ENCODE measurements at places on chromosomes 2 and 18.

- no peak for DNase-seq
Observed at GRCh38 chr2:208466151-208466919, 59.7 kb downstream of the PTH2R start.

GRCh38 chr2:30366199-30366691 is 80.8 kb upstream of the LCLAT1 start:
- DNase-seq = peak; percentile 3

GRCh38 chr18:52936931-52937330 is 596.9 kb downstream of the DCC start:
- no peak for DNase-seq

GRCh38 chr2:72625366-72625765 is 200.5 kb downstream of the EXOC6B start:
- no peak for DNase-seq

DNA sequence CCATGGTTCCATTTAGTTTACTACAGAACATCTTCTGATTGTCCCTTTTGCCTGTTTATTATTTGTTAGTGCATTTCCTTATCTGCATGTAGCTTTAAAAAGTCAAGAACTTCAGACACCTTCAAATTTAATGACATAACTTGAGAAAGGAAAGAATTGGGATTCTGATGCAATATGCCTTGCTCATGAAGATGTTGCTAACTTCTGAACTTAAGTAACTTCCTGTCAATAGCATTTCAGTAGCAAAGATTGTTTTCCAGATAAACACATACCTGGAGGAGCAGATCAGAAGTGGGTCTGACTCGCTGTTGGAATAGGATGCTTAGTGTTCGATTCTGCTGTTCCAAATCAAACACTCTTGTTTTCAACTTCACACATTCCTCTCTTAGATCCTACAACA is 190.2 kb upstream of the LYPD1 start:
- no peak for DNase-seq

GRCh38 chr2:99809259-99809900 is 319.6 kb upstream of the REV1 start:
- DNase-seq = no peak

- no peak for DNase-seq
Observed at GRCh38 chr2:148876202-148876594, 1.2 kb downstream of the KIF5C start.

- DNase-seq = peak; percentile 65
Observed at GRCh38 chr18:31555971-31556747, 35.5 kb upstream of the TTR start.

DNA sequence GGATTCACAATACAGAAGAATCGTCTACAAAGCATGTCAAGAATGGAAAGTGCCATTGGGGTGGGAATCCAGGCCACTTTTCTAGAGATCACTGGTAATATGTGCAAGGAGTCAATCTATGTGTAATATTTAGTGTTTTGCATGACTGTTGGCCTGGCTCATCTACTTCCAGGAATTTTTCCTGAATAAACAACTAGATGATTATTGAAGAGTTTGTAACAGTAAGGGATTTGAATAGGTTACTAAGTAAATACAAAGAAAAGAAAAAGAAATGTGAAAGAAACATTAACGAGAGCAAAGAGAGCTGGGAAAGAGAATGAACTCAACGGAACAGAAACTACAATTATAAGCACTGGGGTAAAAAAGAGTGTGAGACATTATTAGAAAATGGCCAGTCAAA is 406.0 kb downstream of the TGIF1 start:
- DNase-seq = no peak

DNA sequence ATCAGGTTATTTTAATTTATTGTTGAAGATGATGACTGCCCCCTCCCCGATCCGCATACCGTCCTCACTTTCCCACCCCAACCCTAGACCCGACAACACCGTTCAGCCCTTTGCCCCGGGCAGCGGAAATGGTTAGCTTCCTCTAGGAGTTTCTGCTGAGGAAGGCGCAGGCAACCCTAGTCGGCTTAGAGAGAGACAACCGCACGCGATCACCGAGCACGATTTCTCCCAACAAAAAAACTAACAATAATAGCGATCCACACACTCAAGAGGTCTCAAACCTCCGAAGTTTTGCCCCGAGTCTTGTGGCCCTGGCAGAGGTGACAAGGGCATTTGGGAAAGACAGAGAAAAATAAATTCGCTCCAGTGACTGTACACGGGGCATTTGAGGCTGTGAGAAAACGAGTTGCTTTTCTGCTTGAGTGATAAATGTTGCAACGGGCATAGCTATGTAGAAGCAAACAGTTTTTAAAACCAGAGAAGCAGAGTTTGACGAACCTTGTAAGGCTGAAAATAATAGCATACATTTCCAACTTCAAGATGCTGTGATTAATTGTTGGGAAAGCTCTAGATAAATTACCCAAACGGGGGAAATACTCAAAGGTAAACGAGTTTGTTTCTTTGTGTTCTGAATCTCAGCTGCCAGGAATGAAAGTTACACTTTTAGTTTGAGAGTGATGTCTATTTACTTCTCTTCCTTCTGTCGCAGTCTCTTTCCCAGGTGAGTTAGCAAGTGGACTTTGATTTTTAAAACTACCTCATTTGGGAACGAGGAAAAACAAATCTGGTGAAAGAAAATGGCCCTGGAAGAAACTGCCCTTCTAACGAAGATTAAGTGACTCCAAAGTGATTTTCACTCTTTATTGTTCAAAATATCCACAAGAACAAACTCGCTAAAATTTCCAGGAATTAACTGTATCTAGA is 11.0 kb upstream of the SIX3 start:
- no peak for DNase-seq

DNA sequence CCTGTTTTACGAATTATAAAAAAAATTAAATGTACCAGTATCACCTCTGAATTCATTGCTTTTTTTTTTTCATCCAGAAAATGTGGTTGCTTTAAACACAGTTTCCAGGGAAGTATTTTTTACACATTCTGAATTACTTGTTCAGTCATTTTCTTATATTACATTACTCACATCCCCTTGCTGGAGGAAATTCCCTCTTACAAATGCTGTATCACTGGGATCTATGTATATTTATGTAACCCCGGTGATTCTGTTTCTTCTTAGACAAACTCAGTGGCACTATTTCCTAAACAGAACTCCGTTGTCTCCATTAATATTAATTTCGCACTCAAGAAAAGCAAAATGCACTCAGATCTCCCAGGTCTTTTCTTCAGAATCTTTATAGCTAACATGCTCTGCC is 1078.5 kb upstream of the ZEB2 start:
- no peak for DNase-seq

DNA sequence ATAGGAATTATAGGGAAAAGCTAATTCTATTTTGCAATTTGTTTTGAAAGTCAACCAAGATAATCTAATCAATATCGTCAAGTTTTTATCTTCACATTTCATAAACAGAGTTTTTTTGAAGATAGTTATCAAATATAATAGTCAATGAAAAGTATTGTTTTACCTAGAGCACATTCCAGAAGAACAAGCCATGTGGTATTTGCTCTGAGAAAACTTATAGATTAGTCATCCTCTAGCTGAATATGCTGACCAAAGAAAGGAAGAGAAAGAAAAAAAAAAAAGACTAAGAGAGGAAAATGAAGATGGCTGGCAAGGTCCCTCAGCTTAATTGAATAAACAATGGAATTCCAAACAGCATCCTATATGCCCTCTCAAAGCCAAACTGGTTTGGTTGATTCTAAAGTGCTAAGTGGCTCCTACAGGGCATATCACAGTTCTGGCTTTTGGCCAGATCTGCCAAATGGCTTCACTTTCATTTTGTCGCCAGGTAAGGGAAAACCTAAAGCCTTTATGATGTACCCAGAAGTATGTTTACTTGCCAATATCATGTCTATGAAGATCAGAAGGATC is 132.6 kb downstream of the VWC2L start:
- DNase-seq = no peak

Measured in hematopoietic multipotent progenitor cell (in vitro differentiated cells).